CD4-positive, alpha-beta T cell treated with Interleukin-10 for 1 hour (primary cell): ENCODE measurements at places on chromosomes 4 and X.

GRCh38 chrX:45128896-45129454, 71.7 kb downstream of the DIPK2B start:
- DNase-seq = no peak

DNA sequence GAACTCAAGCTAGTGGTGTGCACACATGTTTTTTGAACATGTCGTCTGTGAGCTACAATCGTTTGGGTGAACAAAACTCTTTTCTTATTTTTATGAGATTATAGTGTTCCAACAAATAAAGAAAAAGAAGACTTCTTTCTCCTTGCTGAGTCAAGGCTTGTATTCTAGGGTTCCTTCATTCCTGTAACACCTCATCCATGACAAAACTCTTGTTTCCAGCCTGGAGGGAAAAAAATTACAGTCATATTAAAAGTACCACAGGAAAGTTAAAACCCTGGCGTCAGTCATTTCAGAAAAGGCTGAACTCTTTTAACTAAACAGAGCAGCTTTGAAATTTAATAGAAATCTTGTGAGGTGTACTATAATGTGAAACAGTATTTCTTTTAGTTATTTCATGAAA, 79.2 kb upstream of the BOD1L1 start:
- no peak for DNase-seq

- no peak for DNase-seq
Measured at GRCh38 chr4:15893962-15894361, 44.6 kb downstream of the FGFBP1 start.

- no peak for DNase-seq
Measured at GRCh38 chr4:147605499-147605898, 11.7 kb upstream of the TMEM184C start.

DNA sequence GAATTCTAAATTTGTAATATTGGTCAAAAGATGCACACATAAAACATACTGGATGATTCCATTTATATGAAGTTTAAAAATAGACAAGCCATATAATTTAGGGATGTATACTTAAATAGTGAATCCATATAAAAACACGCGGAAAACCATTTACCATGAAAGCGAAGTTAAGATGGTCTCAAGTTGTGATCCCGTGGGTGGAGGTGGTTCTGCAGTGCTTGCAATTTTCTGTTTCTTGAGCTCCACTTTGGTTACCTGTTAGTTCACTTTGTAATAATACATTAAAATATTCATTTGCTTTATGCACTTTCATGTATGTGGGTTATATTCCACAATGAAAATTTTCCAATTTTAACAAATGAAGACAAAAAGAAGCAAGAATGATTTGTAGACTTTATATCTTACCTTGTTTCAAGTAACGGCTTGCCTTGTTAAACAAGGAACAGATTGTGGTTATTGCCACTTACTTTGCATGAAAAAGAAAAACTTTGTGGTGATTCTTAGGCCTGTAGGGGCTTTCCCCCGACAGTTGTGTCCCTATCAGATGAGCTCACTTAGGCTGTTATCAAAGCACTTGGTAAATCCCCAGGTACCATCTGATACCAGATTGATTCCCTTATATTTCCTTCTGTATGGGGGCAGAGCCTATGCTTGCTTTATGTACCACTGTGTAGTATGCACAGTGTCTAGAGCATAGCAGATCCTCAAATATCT, 12.2 kb downstream of the UCP1 start:
- peak; percentile 33 for DNase-seq

GRCh38 chrX:10514891-10515290, 105.5 kb downstream of the MID1 start:
- DNase-seq = no peak

GRCh38 chrX:115350711-115351381, 61.3 kb downstream of the LUZP4 start:
- no peak for DNase-seq

DNA sequence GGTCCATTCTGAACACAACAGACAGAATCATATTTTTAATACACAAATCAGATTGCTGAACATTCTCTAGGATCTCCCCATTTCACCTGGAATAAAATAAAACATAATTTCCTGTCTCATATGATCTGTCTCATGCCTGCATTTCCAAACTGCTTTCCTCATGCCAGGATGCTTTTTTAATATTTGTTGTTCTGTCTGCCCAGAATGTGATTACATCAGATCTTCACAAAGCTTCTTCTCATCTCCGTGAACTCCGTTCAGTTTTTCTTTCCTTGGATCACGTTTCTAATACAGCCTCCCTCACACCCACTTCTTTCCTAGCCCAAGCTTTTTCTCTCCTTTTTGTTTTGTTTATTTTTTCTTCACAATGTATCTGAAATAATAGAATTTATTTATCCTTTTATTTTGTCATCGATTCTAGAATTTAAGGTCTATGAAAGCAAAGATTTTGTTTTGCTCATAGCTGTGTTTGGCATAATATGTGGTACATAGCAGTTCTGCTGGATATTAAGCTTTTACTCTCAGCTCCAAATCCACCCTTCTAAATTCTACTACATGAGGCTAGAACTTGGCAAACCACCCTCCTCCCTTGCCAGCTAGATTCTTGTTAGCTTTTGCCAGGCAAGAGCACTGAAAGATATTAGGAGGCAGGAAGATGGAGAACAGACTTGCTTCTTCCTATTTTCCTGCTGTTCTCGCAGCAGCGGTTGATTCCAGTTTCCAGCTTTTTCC, 165.5 kb upstream of the SLIT2 start:
- no peak for DNase-seq

DNA sequence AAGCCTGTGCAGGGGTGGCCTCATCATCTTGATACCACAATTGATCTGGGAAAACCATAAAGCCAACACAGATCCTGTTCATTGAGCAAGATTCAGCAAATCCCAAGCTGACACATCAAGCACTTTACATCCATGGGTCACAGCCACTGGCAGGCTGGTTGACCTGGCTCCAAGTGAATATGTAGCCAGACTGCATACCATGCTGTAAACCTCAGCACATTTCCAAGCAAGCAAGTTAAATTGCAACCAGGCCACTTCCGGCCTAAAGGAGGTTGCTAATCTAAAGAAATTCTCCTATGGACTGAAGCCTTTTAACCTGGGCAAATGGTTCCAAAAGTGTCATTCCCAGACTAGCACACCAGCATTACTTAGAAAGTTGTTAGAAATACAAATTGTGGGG, 54.4 kb upstream of the USP26 start:
- no peak for DNase-seq

GRCh38 chr4:30281986-30282385, 438.2 kb upstream of the PCDH7 start:
- DNase-seq = no peak

DNA sequence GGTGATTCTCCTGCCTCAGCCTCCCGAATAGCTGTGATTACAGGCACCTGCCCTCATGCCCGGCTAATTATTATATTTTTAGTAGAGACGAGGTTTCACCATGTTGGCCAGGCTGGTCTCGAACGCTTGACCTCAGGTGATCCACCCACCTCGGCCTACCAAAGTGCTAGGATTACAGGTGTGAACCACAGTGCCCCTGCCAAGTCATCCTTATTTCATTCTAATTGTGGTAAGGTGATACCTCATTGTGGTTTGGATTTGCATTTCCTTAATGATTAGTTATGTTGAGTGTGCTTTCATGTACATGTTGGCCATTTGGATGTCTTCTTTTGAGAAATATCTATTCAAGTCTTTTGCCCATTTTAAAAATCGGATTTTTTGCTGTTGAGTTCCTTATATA, 93.0 kb downstream of the USP9X start:
- peak; percentile 33 for DNase-seq

- DNase-seq = no peak
Measured at GRCh38 chrX:80335062-80335830, 85.0 kb upstream of the TENT5D start.

- no peak for DNase-seq
Measured at GRCh38 chrX:111352424-111352823, 59.6 kb downstream of the DCX start.

- DNase-seq = no peak
Measured at GRCh38 chr4:127162741-127163140, 470.0 kb upstream of the INTU start.

DNA sequence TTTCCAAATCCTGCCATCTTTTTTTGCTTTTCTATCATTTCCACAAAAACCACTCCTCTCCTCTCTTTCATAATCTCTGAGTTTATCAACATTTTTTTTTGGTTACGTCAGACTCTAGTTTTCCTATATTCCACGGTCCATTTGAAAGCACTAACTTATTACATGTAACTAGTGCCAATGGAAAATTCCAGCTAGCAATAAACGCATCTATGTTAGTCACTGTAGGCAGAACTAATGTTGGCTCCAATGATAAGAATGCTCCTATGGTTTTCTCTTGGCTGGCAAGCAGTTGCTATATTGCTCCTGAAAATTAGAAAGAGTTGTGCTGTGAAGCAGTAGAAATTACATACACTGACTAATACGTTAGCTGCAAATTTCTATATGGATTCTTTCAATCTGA, 634.6 kb upstream of the FTHL17 start:
- no peak for DNase-seq

DNA sequence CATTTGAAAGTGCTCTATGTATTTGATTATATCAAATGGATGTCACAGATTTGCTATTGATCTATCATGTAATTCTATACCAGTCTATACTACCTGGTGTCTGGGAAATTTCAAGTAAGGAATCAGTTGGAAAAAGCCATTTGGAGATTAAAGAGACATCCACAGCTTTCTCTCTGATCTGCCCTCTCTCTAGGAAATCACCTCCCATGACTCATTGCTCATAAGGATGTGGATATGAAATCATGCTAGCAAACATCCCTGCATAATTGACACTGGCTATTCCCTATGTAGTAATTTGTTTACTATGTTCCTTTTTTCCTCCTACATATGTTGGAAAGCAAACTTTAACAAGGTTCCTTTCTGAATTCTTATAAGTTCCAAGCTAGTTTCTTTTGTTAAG, 94.3 kb downstream of the TEX13A start:
- DNase-seq = no peak

GRCh38 chr4:153468587-153468986, 2.4 kb downstream of the TMEM131L start:
- peak; percentile 48 for DNase-seq

GRCh38 chr4:40937140-40937725, 187.5 kb downstream of the NSUN7 start:
- no peak for DNase-seq

DNA sequence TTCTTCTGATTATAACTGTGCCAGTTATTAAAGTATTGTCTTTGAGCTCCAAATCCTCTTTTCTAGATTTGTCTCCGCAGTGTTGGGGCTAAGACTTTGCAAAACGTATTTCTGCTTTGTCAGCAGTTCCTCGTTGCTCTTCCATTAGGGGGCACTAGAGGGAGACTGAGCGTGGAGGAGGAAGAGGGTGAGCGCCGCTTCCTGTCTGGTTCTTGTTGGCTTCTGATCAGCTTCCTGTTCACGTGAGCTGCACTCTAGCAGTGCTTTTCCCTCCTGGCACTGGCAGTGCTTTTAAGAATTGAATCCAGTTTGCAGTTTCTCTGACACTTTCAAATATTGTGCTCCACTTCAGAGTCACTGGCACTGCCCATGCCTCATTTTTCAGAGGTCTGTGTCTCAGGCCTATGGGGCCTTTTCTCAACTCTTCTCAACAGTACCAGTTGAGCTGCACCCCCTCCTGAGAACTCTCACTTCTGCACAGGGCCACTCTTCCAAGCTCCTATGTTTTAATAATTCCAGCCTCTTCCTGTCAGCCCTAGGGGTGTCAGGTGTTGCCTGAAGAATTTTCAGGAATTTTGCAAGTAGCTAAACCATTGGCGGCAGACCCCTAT, 54.4 kb upstream of the LCORL start:
- peak; percentile 40 for DNase-seq

DNA sequence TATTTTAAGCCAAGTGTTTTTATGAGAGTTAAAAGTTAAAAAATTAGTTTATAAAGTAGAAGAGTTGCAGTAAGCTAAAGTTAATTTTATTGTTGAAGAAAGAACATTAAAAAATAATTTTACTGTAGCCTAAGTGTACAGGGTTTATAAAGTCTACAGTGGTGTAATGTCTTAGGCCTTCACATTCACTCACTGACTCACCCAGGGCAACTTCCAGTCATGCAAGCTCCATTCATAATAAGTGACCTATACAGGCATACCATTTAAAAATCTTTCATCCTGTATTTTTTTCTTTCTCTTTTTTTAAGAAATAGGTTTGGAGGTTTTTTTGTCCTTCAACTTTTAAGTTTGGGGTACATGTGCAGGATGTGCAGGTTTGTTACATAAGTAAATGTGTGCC, 87.9 kb upstream of the NR3C2 start:
- no peak for DNase-seq
